Body of pancreas (tissue), 4 donors: ENCODE measurements at places on chromosomes 2 and 18. TPM values are rescaled to one million over a fixed set of nuclear protein-coding genes. Genes with fewer than 3 reads are reported as not detected.

The UPP2 gene
- not detected for total RNA-seq

The GPR39 gene
- 7.3 TPM for total RNA-seq

The SCYGR1 gene
- total RNA-seq, result not detected

The ANKRD23 gene
- 12.9 TPM for total RNA-seq

The DSG1 gene
- not detected for total RNA-seq

The C2orf78 gene
- total RNA-seq, result not detected

The TRIM43B gene
- not detected for total RNA-seq

The LTBP1 gene
- 10.2 TPM for total RNA-seq
